ENCODE measurements at places on chromosomes 2 and 18.

- DNase-seq = no peak
- H3K36me3 ChIP-seq = no peaks in the 10 kb centered on the region
- peaks cover 54% of the 10 kb centered on the region for H3K4me1 ChIP-seq
- H3K27ac ChIP-seq = peak within 1 kb of the TSS; percentile 94
Observed at GRCh38 chr2:127418300-127419111, at the start of gene PROC. PROC (plus strand) TSS chr2:127418427; CDS start chr2:127419943, 1,516 bp downstream.

GRCh38 chr2:74739129-74739528 lies 85.1 kb downstream of the SEMA4F start:
- H3K27ac ChIP-seq = no peak overlapping the region
- peaks cover 19% of the 10 kb centered on the region for H3K4me1 ChIP-seq
- DNase-seq = no peak

DNA sequence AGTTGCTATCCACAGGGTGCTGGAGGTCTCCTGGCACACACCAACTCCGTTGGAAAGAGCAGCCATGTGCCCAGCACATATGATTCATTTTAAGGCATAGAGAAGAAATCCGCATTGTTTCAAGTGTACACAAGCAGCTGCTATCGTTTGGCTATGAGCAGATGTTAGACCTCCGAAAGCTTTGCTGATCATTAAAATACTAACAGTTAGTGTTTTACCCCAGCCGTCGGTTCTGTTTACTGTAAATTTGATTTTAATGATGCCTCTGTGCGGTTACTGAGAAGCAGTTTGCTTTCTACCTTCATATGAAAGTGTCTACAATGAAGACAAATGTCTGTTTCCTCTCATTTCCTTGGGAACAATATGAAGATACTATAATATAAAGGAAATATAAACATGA lies 154.9 kb downstream of the PTGR3 start:
- H3K27ac ChIP-seq = 0 out of 2 replicates have a peak overlapping the region, but pooled peaks have one; percentile 3
- H3K27me3 ChIP-seq = no peaks in the 10 kb centered on the region
- no peaks in the 10 kb centered on the region for H3K36me3 ChIP-seq

DNA sequence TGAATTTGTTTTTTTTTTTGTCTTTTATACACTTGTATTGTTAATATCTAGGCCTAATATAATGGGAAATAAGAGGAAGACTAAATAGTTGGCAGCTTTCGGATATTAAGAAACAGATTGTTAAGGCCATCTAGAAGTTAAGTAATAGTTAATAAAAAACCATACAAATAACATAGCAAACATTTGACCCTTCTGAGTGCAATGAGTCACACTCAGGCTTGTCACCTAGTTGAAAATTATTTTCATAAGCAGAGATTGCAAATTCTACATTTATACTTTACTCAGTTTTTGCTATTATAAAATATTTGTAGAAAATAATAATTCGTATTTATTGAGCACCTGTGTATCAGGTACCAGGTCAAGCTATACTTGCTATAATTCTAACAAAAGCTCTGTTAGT lies 2.4 kb downstream of the NUP35 start:
- H3K27ac ChIP-seq = no peak overlapping the region
- no peak for DNase-seq
- no peak overlapping the region for H3K4me3 ChIP-seq
- peaks cover 34% of the 10 kb centered on the region for H3K36me3 ChIP-seq

DNA sequence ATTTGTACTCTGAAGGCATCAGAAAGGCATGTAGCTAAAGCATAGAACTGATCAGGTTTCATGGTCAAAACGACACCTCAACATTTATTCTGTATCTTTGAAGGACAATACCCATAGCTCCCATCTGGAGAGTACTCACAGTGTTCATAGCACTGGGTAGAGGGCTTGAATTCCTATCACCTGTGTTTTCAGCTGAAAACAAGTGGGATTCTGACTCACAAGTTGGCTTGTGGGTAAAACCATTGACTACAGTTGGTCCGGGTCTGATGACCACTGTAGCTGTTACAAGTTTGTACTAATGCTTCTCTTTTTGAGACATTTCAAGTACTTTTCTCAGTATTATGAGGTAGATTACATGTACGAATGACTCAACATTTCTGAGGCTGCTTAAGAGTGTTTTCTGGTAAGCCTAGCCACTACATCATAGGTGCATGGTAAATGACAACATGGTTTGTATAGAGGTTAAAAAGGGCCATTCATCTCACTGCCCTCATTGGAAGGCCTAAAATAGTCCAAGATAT lies 68.6 kb upstream of the PELI1 start:
- peak overlapping the region; percentile 60 for H3K27ac ChIP-seq
- no peak for DNase-seq

DNA sequence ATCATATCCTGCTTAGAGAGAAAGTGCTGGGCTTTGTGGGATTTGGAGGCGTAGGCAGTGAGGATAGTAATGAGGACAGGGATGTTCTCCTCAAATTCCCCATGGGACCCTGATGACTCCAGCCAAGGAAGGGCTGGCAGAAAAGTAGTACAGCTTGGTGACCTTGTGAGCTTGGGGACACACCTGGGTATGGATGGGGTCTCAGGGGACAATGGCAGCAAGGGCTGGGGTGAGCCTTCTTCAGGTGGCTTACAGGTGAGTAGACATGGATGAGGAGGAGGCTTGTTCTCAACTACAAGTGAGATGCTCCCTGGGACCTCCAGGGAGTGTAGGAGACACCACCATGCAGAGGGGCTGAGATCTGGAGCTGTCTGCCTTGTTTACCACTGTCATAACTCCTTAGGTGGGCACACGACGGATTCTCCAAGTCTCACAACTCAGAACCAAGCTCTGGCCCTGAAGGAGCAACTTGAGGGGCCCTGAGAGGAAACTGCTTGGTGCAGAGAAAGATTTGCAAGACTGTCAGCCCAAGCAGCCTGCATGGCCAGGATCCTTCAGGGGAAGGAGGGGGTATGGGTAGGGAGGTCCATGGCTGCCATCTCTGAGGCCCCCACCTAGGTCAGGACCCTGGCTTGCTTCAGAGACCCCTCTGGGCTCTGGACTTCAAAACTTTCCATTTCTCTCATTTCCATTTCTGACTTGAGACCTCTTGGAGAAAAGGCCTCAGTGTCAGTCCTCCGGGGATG lies 262.8 kb downstream of the DYSF start:
- no peaks in the 10 kb centered on the region for H3K36me3 ChIP-seq
- no peaks in the 10 kb centered on the region for H3K27me3 ChIP-seq
- H3K4me1 ChIP-seq = no peaks in the 10 kb centered on the region
- no peak overlapping the region for H3K27ac ChIP-seq
- no peak for DNase-seq

- no peak for DNase-seq
- H3K27ac ChIP-seq = no peak overlapping the region
- H3K27me3 ChIP-seq = no peaks in the 10 kb centered on the region
- H3K4me3 ChIP-seq = no peak overlapping the region
- H3K36me3 ChIP-seq = no peaks in the 10 kb centered on the region
Observed at GRCh38 chr2:17245906-17246305, 272.3 kb downstream of the RAD51AP2 start.

- H3K36me3 ChIP-seq = peaks cover 67% of the 10 kb centered on the region
- no peak overlapping the region for H3K27ac ChIP-seq
- no peak for DNase-seq
- H3K4me3 ChIP-seq = no peak overlapping the region
- H3K27me3 ChIP-seq = no peaks in the 10 kb centered on the region
Observed at GRCh38 chr2:25308599-25308998, 33.1 kb downstream of the DNMT3A start.

DNA sequence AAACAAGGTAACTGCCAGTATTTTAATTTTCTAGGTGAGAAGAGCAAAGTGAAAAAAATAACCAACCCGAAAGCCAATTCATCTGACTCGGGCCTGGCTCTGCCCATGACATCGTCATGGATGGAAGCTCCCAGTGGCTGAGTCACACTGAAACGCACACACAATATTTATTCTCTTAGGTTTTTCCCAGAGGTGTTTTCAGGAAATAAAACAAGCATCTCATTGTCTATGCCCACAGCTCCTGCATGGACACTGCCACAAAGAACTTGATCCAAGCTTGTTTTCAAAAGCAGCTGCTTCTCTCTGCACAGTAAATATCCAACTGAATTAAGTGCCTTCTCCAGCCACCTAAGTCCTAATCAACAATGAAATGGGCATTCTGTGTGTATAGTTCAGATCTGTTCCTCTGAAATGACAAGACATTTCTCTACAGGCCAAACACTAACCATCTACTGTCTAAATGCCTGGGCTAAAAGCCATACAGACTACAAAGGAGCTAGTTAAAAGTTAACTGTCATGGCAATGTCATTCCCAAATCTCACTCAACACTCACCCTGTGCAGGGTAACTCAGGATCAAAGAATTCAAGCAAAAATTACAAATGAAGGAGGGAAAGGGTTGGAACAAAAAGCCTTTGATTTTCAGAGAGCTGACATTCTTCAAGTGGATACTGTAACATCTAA lies 62.9 kb downstream of the RPL31 start:
- no peak overlapping the region for H3K27ac ChIP-seq
- no peaks in the 10 kb centered on the region for H3K4me1 ChIP-seq
- no peaks in the 10 kb centered on the region for H3K27me3 ChIP-seq

DNA sequence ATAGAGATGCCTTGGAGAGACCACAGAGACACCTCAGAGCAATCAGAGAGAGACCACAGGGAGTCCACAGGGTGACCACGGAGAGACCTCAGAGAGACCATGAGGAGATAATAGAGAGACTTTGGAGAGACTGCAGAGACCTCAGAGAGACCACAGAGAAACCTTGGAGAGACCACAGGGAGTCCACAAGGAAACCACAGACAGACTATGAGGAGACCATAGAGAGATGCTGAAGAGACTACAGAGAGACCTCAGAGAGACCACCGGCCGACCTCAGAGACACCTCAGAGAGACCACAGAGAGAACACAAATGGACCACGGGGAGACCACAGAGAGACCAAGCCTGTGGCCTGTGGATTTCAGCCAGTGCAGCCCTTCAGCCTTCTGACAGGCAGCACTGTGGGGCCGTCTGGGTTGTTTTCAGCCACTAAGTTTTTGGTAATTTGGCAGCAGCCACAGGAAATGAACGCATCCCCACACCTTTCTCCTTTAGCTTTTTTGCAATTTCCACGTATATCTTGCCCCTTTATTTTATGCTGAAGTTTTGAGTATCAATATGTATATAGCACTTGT lies 11.4 kb upstream of the TMEM18 start:
- no peak overlapping the region for H3K27ac ChIP-seq
- H3K27me3 ChIP-seq = no peaks in the 10 kb centered on the region
- no peaks in the 10 kb centered on the region for H3K36me3 ChIP-seq
- H3K4me1 ChIP-seq = no peaks in the 10 kb centered on the region
- H3K4me3 ChIP-seq = no peak overlapping the region

- H3K27me3 ChIP-seq = peaks cover 6% of the 10 kb centered on the region
- H3K4me3 ChIP-seq = no peak overlapping the region
- no peak overlapping the region for H3K27ac ChIP-seq
- no peaks in the 10 kb centered on the region for H3K36me3 ChIP-seq
- DNase-seq = no peak
Observed at GRCh38 chr18:22318745-22319407, 98.8 kb downstream of the CTAGE1 start.

GRCh38 chr18:35095983-35096676 lies 54.9 kb downstream of the MAPRE2 start:
- H3K4me3 ChIP-seq = no peak overlapping the region
- no peaks in the 10 kb centered on the region for H3K4me1 ChIP-seq
- H3K36me3 ChIP-seq = peaks cover 16% of the 10 kb centered on the region

DNA sequence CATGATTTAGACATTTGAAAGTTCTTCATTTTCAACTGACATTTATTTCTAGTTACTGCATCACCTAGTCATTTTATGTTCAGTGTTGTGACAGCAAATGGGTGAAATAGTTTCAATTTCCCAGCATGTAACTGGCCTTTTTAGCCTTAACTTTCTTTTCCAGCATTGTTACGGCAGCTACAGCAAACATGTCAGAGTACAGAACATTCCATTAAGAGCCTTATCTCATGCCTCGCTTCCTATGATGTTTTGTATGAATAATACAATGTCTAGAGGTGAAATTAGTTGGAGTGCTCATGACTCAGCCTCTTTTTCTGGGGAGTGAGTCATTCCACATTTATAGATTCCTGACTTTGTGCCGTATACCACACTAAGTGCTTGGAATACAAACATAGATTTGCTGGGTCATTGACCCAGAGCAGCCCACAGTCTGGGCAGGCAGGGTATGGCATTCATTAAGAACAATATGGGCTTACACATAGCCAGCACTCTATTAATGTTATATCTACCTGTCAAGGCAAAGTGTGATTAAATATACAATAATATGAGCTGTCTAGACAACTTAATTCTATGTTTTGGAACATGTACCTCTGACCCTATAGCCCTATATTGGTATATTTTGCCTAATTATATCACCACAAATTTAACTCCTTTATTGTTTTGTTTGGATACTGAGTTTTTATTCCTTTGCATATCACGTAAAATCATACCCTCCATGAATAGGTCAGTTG lies 72.2 kb downstream of the MAP2 start:
- H3K36me3 ChIP-seq = no peaks in the 10 kb centered on the region
- no peak overlapping the region for H3K4me3 ChIP-seq
- no peak for DNase-seq
- no peak overlapping the region for H3K27ac ChIP-seq
- no peaks in the 10 kb centered on the region for H3K27me3 ChIP-seq
- no peaks in the 10 kb centered on the region for H3K4me1 ChIP-seq

DNA sequence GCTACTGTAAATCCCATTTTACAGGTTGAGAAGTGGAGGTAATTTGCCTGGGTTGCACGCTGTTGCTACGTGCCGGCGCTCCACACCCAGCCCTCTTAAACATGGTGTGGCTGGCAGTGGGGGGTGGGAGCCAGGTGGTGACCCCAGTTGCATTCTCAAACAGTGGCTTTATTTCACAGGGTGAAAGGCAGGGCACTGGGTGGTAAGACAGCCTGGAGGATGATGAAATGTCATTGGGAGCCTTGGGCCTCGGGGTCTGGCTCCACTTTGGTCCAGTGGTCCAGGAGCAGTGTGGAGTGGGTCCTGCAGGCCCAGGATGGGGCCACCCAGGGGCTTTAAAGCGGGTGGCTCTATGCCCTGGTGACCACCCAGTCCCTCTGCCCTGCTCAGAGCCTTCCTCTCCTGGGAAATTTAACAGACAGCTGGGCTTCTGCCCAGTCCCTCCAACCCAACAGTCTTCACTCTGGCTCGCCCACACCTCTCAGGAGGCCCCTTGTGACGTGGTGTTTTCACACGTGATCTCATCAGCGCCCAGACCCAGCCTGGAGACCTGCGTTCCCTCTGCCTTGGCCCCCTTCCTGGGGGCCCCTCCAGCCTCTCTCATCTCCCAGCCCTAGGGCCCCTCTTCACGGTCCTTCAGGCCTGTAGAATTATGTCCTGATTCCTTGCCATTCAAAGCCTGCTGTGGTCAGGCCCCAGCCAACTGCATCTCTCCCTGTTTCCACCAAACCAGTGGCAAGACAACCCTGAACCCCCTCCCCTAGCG lies 92.5 kb downstream of the INHBB start:
- H3K36me3 ChIP-seq = no peaks in the 10 kb centered on the region
- no peak for DNase-seq
- no peaks in the 10 kb centered on the region for H3K4me1 ChIP-seq
- no peaks in the 10 kb centered on the region for H3K27me3 ChIP-seq
- H3K4me3 ChIP-seq = no peak overlapping the region

GRCh38 chr18:79460481-79461300 lies 65.0 kb downstream of the NFATC1 start:
- DNase-seq = no peak
- H3K4me1 ChIP-seq = no peaks in the 10 kb centered on the region
- peaks cover 14% of the 10 kb centered on the region for H3K36me3 ChIP-seq
- no peaks in the 10 kb centered on the region for H3K27me3 ChIP-seq

GRCh38 chr2:219596954-219597551 lies 604 bp upstream of the STK11IP start:
- H3K4me1 ChIP-seq = peaks cover 22% of the 10 kb centered on the region
- peaks cover 10% of the 10 kb centered on the region for H3K36me3 ChIP-seq
- no peak for DNase-seq
- H3K27me3 ChIP-seq = no peaks in the 10 kb centered on the region
- peak overlapping the region; percentile 39 for H3K4me3 ChIP-seq
